ENCODE measurements at places on chromosomes 3 and 15. TPM values are rescaled to one million over a fixed set of nuclear protein-coding genes. Genes with fewer than 3 reads are reported as not detected.

- no peak for DNase-seq
These were observed 117.1 kb upstream of the GOLIM4 start for GRCh38 chr3:168212664-168213285.

GRCh38 chr3:44974416-44974815 is 1.6 kb downstream of the ZDHHC3 start:
- no peak for DNase-seq

DNA sequence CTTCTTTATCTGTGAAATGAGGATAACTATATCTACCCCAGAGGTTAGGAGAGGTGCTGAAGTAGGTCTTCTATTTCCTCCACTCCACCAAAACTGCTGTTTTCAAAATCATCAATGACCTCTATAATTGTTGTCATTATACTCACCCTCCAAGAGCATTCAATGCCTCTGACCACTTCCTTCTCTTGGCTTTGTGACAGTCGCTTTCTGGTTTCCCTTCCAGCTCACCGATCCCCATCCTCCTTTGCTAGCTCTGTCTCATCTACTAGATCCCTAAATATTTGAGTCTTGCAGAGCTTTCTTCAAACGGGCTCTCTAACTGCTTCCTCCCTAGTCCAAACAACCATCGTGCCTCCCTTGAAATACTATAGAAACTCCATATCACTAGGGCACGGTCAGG is 153.5 kb downstream of the RPLP1 start:
- no peak for DNase-seq

GRCh38 chr3:160196511-160197104 is 28.6 kb upstream of the C3orf80 start:
- DNase-seq, result no peak

DNA sequence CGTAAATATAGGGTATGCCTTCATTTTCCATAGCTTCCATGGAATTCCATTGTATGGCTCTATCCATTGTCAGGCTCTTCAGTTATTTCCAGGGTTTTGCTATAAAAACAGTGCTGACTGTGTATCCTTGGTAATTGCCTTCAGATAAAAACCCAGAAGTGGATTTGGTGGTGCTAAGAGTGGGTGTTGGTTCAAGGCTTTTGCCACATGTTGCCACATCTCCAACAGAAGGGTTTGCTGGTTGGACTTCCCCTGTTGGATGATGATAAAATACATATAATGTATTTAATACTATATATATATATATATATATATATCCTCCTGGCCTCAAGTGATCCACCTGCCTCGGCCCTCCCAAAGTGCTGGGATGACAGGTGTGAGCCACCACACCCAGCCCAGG is 97.8 kb downstream of the FLNB start:
- DNase-seq, result no peak

DNA sequence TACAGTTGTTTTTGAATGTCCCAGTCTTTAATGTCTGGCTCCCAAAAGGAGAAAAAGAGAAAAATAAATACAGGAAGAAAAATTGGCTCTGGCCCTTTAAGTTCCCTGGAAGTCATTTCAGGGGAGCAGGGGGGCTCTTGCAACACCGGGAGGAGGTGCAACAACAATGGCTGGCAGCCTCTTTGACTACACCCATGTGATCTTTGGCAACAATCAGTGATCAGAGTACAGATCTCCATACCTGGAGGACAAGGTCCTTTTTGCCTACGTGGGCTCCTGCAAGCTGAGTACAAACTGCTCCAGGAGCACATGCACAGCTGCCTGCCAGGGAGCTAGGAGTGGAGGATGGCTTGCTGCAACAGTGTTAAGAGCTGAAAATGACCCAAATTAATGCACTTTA is 63.9 kb downstream of the GLCE start:
- no peak for DNase-seq

SKOR1 gene
- 0.50 TPM for polyA plus RNA-seq

NOX5 gene
- polyA plus RNA-seq, result 0.48 TPM

TICRR gene
- polyA plus RNA-seq, result 11.0 TPM
